Hypothalamus (tissue), 51 donors: ENCODE measurements at places on chromosomes 3 and 15.

DNA sequence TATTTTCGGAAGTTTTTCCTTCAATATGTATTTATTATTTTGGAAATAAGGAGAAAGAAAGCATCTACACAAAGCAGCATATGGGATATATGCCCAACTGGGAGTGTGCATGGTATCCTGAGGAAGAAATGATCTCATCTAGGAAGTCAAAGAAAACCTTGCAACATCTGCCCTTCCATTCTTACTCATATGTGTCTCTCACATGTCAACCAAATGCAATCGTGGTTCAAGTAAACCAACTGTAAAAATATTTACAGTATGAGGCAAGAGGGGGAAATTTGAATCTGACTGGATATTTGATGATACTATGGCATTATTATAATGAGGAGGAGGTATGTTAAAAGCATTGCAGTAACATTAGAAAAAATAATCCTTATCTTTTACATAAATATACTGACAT lies 3.2 kb upstream of the SCG3 start:
- DNase-seq = no peak

DNA sequence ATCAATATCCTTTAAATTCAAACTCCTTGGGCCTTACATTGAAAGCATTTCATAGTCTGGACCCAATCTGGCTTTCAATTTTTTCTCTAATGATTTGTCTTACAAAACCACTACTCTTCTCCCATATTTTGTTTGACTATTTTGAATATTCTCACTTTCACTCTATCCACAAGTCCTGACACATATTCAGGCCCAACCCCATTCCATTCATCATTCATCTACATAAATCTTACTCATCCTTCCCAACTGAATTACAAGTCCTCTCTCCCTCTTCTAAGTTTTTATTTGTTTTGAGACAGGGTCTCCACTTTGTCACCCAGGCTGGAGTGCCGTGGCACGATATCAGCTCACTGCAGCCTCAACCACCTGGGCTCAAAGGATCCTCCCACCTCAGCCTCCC lies 43.6 kb downstream of the TOP2B start:
- no peak for DNase-seq

GRCh38 chr3:121330634-121331033 lies 215.2 kb downstream of the POLQ start:
- DNase-seq = no peak

- no peak for DNase-seq
Observed at GRCh38 chr15:71473751-71474150, 336.6 kb upstream of the NR2E3 start.
